C1 segment of cervical spinal cord (tissue), 14 donors: ENCODE measurements at places on chromosomes 6 and 20.

GRCh38 chr20:20731945-20732296, 19.5 kb upstream of the RALGAPA2 start:
- DNase-seq = no peak

GRCh38 chr6:90230548-90231215, 66.0 kb downstream of the BACH2 start:
- DNase-seq = no peak

DNA sequence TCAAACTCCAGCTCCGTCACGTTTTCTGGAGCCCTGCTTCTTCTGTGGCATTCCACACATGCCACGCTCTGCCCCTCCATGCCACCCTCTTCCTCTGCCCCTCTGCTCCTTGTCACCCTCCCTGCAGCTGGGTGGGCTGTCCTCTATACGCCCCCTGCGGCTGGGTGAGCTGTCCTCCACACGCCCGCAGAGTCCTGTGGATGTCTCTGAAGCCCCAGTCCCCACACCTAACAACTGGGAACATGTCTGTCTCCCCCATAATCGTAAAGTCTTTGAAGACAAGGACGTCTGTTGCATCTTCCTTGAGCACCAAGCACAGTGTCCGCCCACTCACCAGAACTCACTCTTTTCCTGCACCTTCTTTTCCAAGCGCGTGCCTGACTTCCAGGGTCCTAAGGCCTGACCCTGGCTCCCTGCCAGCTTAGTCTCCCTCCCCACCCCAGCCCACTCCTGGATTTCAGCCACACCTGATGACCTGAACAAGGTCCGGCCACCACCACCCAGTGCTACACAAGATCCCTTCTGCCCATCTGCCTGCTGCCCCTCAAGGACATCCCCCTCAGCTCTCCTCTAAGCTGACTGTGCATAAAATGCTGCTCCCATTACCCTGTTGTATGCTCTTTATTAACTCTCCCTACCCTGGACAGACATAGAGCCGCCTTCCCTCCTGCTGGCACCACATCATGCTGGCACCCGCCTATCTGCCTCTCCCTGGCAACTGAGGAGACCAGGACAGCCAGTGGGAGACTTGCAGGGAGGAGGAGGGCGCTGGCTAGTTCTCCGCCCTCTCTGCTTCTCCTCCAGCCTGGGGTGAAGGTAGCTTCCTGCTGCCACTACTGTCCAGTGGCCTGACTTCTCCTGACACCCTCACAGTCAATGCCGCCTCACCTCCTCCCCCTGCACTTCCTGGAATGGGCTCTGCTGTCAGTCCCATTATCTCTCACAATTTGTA, 10.7 kb upstream of the PRR18 start:
- no peak for DNase-seq

GRCh38 chr6:143003676-143004075, 57.0 kb upstream of the AIG1 start:
- DNase-seq = no peak

DNA sequence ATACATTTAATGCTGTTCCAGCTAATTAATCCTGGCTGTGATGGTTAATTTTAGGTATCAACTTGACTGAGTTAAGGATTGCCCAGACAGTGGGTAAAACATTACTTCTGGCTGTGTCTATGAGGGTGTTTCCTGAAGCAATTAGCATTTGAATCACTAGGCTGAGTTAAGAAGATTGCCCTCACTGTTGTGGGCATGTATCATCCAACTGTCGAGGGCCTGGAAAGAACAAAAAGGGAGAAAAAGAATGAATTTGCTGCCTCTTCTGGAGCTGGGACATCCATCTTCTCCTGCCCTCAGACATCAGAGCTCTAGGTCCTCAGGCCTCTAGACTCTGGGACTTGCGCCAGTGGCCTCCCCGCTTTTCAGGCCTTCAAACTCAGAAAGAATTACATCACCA, 34.3 kb downstream of the SDHAF4 start:
- DNase-seq = no peak

GRCh38 chr6:32410906-32411305, 3.9 kb upstream of the BTNL2 start:
- no peak for DNase-seq

DNA sequence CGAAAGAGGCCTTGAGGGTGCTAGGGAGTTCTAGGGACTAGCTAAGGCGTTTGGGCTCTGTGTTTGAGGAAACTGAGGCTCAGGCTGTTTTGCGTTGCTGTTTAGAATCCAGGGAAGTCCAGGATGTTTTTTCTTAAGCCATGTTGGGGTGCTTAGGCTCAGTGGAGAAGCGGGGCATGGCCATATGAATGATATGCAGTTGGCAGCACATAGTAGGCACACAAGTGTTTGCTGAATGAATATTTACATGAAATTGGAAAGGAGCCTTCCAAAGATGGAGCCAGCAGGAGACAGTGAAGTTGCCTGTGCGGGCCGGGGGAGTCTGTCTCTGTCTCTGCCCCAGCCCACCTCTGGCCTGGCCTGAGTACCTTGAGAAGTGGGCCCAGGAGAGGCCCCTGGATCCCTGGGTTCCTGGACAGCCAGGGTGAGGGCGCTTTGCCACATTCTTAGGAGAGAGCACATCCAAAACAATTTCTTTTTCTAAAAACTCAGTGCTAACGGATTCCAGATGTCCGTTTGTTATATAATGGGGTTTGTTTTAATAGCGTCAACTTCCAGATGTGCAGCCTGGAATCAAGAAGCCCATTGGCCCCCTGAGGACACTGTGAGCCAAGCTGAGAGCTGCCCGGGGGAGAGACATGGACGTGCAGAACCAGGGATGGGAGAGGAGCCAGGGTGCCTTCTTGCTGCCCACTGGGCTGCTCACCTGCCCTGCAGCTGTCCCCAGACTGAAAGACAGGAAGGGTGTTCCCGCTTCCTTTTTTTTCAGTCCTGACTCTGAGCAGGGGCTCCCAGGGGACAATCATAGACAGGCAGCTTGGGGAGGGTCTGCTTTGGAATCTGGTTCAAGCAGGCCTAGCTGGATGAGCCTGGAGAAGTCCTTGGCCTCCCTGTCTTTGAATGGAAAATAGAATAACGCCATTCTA, 20.1 kb upstream of the EMILIN3 start:
- no peak for DNase-seq

- DNase-seq = no peak
These were observed 337.9 kb downstream of the TAF4 start for GRCh38 chr20:61727761-61728160.

DNA sequence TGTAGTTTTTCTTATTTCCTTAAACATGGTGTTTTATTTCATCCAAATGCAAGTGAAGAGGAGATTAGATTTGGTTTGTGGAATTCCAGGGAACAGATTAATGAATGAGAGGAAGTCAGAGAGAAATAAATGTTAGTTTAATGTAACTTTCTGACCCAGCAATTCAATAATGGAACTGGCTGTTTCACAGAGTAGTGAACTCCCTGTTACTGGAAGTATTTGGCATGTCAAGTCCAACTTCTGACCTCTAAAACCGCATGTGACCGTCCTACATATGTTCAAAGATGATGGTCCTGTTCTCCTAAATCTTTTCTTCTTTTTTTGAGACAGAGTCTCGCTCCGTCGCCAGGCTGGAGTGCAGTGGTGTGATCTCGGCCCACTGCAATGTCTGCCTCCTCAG, 18.7 kb downstream of the PROCR start:
- DNase-seq = no peak

DNA sequence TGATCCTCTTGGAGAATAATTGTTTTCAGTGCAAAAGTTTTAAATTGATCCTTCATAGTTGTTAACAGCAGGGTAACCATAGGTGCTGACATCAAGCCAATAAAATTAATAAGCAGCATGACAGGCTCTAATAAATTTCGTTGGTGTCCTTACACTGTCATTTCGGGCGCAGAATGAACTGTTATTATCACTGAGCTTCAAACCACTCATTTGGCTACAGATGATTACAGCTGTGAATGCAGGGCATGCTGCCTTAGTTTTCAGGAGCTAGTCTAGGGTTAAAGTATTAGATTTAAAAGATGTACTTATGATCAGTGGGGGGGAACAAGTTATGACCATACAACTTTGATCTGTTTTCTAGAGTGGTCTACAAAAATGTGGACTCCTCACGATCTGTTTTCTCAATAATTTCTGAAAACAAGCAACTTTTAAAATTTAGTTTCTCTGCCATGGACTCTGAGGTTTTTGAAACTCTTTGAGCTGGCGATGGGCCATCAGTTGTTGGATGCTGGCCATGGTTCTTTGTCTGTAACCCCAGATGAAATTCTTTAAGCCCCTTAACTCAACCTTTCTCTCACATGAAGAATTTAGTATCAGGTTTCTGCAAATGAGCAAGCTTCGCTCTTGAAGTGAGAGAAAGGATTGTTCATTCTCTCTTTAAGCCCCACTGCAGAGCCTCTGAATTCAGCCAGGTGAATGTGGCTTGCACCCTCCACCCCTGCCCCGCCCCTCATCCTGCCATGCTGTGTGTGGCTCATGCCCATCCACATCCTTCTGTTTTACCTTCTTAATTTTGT, 99.1 kb upstream of the MTHFD1L start:
- DNase-seq = no peak

DNA sequence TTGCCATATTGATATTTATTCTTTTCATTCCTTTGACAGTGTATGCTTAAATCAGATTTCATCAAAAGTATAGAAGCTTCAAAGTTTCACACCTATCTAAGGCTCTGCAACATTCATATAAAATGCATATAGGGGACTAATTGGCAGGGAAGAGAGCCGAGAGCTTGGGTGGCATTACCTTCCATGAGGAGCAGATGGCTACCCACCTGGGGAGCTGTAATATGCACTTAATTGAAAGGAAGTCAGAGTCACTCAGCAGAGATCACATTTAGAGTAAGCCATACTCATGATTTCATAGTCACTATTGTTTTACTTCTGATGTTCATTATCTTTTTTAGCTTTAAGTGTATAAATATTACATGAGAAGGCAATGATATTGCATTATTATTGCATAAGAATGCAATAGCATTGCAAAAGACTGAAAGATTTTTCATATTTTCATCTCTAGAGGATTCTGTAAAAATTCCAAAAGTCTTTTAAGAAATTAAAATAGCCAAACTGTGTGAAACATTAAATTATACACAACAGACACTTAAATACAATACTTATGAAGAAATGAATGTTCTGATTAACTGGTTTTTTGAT, 1305.2 kb downstream of the EPHA7 start:
- no peak for DNase-seq

GRCh38 chr6:168450917-168451316, 9.9 kb downstream of the SMOC2 start:
- no peak for DNase-seq

DNA sequence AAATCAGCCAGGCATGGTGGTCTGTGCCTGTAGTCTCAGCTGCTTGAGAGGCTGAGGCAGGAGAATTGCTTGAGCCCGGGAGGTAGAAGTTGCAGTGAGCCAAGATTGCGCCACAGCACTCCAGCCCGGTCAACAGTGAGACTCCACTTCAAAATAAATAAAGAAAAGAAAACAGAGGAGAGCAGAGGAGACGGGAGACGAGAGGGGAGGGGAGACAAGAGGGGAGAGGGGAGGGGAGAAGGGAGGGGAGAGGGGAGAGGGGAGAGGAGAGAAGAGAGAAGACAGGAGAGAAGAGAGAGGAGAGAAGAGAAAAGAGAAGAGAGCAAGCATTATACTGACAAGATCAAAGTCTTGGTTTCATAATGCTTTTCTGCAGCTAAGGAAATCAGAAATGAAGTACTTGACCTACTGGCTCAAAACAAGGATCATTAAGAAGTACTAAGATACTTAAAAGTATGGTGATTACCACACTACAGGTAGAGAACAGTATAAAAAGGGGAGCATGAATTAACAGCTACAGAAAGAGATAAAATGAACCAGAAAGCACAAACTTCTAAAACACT, 30.5 kb downstream of the FAM8A1 start:
- DNase-seq = no peak

DNA sequence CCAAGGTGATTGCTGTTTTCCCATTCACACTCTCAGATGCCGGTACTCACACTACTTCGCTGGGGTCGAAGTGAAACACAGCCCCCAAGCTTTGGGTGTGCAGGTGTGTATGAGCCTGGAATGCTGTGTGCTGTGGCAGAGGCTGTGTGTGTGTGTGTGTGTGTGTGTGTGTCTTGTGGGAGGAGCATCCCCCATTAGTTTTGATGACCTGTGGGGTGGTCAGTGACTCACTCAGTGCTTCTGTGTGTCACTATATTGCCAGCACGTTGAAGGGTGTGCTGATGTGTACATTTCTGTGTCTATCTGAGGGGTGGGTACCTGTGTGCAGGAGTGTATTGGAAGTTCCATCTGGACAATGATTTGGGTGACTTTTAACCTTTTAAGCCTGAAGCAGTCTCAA, 5.0 kb upstream of the SLC12A5 start:
- no peak for DNase-seq

DNA sequence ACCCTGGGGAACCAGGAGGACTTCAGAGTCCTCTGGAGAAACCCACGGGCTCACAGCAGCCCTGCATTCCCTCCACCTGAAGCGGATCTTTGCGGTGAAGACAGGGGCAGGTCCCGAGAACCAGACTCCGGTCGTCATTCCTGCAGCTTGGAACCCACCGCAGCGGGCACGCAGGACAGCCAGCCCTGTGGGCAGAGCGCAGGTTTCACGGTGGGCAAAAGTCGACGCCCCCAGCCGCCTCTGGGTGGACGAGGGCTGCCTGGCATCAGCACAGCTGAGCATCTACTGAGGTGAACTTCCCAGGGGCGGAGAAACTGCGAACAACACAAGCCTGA, 118.3 kb downstream of the PSMB1 start:
- no peak for DNase-seq

GRCh38 chr20:43666376-43667328, at the start of gene MYBL2:
Gene MYBL2 (plus strand): TSS chr20:43667114. CDS start chr20:43667284, 170 bp downstream.
- no peak for DNase-seq

- DNase-seq = no peak
These were observed 11.4 kb downstream of the MRPL14 start for GRCh38 chr6:44115866-44116265.

DNA sequence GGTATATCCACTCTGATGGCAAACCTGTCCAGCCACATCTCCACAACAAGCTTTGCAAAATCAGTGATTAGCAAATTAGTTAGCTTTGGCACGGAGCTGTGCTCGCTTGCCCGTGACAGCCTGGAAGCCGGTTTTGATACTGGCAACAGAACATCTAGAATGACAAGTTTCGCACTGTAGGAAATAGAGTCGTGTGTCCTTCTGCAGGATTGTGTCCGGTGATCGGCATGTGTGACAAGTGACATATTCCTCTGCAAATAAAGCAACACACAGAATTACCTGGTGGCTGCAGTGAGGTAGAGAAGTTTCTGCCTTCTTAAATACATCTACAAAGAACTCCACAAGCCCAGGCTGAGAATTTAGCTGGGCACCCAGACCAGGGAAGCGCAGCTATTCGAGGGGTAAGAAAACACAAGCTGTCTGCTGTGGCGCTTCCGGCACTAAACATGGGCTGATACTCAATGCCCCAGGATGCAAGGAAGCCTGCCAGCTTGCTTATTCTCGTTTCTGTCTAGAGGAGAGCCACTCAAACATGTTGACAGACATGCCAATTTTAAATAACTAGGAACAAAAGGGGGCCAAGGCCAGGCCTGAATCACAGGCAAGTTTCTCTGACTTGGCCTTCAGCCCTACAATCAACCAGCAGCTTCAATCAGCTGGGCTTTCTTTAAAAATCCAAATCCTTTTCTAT, 22.2 kb downstream of the EIF2S2 start:
- no peak for DNase-seq

DNA sequence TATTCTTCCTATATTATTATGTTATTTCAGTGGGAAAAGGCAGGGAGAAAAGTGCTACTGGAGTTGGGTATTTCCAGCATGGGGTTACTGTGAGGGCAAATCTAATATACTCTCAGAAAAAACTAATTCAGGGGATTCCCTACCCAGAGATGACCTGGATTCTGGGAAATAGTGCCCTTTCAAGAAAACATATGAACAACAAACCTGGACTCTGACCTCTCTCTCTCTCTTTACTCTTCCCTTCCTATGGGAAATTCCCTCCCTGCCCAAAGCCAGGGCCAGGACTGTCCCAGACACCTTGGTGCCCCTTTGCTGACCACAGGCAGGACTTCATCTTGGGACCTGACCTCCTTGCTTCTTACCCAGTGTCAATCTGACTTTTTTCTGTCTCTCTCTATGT, 1.6 kb upstream of the UBD start:
- DNase-seq = no peak
